Stimulated activated CD4-positive, alpha-beta T cell treated with anti-CD3 and anti-CD28 coated beads, Interleukin-1b, Interleukin-23, amount 100 ng/mL, for 48 hours (primary cell): ENCODE measurements at places on chromosomes 1 and 21.

- DNase-seq: no peak
These were observed 18.4 kb downstream of the CCT3 start for GRCh38 chr1:156319664-156320063.

GRCh38 chr1:90476994-90477393, 240.1 kb downstream of the BARHL2 start:
- DNase-seq: no peak

DNA sequence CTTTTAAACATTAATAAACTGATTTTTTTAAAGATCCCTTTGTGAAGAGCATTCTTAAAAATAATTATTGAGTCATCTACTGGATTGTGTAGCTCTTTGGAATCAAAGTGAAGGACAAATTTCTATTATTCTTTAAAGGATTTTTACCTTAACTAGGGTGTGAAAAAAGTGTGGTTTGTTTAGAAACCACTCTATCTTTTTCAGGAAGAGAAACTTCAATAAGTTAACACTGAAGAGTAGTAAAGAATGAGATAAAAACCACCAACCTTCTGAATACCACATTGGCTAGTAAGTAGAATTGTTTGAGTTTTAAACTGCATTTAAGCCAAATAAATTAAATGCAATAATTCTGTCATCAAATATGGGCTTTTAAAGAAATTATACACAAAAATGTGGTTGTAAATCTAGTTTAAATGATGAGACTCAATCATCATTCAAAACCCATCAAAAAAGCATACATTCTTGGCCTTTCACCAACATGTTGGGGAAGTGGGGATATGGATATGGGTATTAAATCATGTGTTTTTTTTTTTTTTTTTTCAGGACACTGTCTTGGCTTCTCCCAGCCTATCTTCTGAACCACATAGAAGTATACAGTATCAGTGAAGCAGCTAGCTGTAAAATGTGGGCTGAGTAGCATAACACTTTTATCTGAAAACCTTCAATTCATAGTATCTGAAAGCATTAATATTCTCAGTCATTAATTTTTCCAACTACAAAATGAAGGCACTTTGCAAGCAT, 4.8 kb downstream of the S1PR1 start:
- no peak for DNase-seq

GRCh38 chr21:46035809-46036695, 54.5 kb downstream of the COL6A1 start:
- no peak for DNase-seq

- DNase-seq: no peak
These were observed 11.1 kb downstream of the PDZK1 start for GRCh38 chr1:145695821-145696629.

DNA sequence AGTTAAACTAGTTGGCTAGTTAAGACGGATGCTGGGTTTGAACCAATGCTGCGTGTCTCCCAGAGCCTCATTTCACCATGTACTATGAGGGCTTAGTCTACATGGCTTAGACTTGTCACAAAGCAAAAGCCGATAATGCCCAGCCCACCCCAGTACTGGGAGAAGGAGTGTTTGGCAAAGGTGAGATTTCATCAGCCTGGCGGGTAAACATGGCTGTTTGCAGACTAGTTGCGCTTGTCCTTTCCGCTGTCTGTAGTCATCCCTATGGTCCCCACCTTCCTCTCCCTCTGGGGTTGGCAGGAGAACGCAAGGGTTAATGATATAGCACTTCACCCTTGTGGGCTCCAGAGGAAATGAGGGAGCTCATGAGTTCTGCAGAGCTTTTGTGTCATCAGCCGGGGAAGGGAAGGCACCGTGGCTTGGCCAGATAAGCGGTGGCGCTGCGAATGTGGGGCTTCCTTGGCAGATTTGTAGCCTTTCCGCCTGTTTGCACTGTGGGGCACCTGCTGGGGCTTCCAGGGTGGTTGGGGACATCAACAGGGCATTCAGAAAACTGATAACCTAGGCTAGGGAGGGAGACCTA, 29.2 kb downstream of the SOX13 start:
- DNase-seq: no peak

- no peak for DNase-seq
These were observed 42.9 kb upstream of the PLA2G2C start for GRCh38 chr1:20229171-20229570.

GRCh38 chr1:6942990-6943389, 157.7 kb downstream of the CAMTA1 start:
- DNase-seq: no peak

DNA sequence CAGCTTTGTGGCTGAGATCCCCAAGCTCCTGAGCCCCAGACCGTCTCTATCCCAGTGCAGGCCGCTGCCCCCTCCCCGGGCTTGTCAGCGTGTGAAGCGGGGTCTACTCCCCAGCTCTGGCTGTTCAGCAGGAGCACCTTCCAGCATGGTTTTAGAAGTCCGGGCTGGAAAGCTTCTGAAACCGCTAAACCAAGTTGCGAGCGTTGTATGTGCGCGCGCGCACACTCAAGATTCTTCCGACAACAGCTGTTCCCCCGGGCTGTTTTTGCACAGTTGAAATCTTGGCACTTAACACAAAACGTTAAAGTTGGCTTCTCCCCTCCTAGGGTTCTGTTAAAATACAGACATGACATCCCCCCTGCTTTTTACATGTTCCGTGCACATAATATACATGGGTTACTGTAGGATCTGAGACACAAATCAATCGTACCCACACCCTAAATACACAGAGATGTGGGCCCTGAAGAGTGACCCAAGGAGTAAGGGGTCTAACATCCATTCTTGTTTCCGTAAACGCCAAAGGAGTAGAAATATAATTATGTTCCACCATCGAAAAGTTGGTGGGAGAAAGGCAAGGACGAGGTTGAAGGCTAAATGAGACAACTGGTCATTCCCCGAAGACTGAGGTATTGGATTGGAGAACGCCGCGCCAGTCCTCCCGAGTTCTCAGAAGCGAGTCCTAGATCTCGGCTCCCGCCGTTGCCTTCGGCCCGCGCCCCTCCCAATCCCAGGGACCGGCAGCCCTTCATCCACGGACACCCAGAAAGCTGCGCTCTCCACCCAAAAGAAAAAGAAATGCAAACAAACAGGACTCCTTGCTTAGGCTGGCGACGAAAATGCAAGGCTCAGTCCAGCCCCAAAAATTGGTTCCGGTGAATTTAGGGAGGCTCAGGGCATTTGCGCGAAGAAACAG, 1.3 kb downstream of the TBX15 start:
- no peak for DNase-seq

DNA sequence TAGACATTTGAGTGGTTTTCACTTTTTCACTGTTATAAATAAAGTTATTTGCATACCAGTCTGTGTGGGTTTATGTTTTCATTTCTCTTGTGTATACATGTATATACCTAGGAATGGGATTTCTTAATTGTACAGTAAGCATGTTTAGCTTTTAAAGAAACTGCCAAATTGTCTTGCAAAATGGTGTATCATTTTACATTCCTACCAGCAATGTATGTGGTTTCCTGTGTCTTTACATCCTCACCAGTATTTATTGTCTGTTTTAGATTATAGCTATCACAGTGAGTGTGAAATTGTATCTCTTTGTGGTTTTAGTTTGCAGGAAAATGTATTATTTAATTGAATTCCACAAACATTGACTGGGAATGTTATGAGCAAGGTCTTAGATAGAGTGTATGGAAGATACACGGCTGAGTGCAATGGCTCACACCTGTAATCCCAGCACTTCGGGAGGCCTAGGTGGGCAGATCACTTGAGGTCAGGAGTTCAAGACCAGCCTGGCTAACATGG, 57.3 kb downstream of the MACF1 start:
- no peak for DNase-seq

DNA sequence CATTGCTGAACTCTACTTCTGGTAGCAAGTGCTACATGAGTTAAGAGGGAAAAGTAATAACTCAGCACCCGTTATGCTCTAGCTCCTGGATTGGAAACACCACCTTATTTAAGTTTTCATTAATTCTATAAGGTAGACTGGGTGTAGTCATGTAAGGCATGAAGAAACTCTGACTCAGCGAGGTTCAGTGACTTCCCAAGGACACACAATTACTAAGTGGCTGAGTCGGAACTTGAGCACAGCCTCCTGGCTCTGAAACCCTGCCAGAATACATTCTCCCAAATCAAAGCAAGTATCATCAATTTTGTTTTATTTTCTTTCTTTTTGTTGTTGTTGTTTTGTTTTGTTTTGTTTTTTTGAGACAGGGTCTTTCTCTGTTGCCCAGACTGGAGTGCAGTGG, 29.1 kb upstream of the SCCPDH start:
- DNase-seq: no peak

DNA sequence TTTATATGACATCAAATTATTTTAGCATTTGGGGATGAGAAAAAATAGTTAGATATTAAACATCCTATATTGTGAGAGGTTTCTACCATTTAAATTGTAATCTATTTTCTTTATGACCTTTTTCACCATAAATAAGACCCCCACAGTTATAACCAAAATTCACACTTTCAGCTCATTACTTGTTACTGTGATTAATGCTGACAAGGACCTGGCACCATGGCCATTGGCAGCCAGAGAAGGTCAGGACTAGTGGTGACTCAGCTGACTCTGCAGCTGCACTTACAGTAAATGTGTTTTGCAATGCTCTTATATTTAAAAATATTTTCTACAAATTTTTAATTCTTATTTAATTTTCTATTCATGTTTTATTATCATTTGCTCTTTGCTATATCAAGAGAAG, 133.3 kb upstream of the C1orf105 start:
- no peak for DNase-seq

- DNase-seq: no peak
These were observed 16.3 kb upstream of the LAPTM5 start for GRCh38 chr1:30773722-30774358.

- DNase-seq: no peak
These were observed 31.2 kb upstream of the SHCBP1L start for GRCh38 chr1:182984138-182984537.

DNA sequence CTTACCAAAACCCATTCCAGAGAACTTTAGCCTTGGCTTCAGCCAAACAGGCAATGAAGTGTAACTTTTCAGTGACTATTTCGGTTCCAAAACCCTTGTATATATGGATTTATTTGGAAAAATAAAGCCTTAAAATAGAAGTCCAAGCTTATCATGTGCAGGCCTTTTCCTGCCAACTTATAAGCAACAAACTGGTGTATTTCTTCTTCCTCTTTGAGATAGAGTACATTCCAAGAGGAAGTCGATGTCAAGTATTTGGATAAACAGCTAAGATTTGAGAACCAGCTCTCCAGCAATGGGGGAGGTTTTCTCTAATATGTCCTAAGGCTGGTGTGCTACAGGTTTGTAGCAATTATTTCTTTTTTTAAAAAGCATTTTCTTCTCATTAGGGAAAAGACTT, 407.8 kb downstream of the DUSP10 start:
- DNase-seq: no peak

DNA sequence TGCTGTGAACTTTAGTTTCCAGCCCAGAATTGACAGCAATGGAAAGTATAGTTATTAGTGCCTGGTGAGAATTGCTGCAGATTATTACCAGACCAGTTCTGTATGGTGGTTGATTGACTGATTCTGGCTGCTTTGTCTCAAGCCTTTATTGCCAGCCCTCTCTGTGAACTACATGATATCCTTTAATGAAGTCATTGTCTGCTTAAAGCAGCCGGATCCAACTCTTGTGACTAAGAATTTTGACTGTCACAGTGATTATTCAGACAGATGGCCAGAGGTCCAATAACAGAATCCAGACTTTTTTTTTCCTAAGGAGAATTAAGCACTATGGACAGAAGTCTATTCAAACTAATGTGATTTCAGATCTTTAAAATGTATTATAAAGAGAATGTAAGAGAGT, 1548.6 kb upstream of the B3GALT2 start:
- no peak for DNase-seq

GRCh38 chr1:55673416-55673815, 458.3 kb upstream of the USP24 start:
- DNase-seq: no peak

- DNase-seq: peak; percentile 46
These were observed 607 bp upstream of the LGR6 start for GRCh38 chr1:202192770-202193613.

GRCh38 chr1:44013949-44014348, 17.3 kb downstream of the SLC6A9 start:
- DNase-seq: no peak

GRCh38 chr1:92363401-92363800, 64.5 kb downstream of the RPAP2 start:
- no peak for DNase-seq

- no peak for DNase-seq
These were observed 1.2 kb upstream of the PPOX start for GRCh38 chr1:161164901-161165610.

GRCh38 chr1:33797849-33798248, 66.0 kb upstream of the HMGB4 start:
- DNase-seq: no peak

GRCh38 chr1:2431103-2431502, 18.7 kb upstream of the PEX10 start:
- DNase-seq: no peak

GRCh38 chr1:173302890-173303829, 96.0 kb upstream of the TNFSF4 start:
- DNase-seq: no peak

DNA sequence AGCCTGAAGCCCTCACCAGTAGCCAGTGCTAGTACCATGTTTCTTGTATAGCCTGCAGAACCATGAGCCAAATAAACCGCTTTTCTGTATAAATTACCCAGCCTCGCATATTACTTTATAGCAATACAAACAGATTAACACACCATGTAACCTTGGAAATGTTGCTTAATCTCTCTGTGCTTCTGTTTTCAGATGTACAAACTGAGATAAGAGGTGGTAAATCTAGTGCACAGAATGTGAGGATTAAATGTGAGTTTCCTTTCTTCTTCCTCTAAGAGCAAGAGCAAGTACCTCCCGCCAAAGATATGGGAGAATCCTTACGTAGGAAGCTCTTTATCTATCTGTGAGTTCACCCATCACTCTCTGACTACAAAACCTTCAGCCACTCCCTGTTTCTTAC, 128.4 kb downstream of the HIVEP3 start:
- DNase-seq: no peak

DNA sequence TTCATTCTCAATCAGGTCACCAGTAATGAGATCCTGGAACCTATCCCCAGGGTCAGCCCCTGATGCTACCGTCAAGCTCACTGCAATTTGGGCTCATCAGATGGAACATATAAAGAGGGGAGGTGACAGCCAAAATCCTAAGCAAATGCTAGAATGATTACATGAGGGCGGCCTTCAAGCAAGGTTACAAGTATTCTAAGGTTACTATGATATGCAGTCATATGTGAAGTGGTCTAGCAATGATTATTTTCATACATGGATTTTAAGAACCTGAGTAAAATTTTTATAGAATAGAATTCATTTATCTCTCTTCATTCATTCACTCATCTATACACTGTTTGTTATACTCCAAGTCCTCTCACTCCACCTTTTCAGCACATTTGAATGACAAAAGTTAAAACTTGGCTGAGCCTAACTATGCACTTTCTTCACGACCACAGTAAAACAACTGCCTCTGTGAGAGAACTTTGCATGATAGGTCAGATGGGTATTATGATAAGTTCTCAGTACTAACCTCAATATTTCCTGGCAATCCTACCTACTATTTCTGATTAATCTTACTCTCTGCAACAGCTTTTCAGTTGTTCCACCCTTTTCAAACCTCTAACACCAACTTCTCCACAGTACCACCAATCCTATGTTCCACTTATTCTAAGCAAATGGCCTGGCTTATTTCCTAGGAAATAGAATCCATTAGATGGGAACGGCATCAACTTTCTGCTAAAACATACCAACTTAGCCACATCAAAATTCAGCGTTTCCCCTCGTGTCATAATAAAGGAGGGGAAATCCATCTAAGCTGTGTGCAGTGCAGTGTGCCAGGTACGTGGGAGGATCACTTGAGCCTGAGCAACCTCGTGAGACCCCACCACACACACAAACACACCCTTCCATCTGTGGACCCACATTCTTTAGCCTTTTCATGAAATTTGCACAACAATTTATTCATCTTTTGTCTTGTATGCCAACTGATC, 32.0 kb downstream of the LHX9 start:
- peak; percentile 24 for DNase-seq

- DNase-seq: no peak
These were observed 138.2 kb downstream of the COP1 start for GRCh38 chr1:176068901-176069300.
